NCI-H524 (cell line): ENCODE measurements at places on chromosomes 16 and 17.

- DNase-seq: no peak
Observed at GRCh38 chr17:12765548-12765947, 23.8 kb upstream of the ARHGAP44 start.

DNA sequence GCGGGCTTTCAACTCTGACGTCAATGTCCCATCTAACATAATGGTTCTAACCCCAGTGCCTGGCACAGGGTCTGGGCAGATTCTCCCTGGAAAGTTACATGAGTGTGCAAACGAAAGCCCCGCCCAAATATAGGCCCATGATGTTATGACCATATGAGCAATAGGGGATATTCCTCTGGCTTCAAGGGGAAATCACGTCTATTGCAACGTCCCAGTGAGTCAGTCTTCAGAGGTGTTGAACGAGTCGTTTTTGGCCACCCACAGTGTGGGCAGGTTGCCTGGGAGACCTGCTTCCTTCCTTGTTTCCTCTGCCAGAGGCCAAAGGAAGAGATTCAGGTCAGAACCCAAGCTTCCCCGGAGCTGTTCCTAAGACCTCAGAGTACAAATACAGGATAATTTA, 30.3 kb downstream of the PIK3R5 start:
- DNase-seq: no peak

DNA sequence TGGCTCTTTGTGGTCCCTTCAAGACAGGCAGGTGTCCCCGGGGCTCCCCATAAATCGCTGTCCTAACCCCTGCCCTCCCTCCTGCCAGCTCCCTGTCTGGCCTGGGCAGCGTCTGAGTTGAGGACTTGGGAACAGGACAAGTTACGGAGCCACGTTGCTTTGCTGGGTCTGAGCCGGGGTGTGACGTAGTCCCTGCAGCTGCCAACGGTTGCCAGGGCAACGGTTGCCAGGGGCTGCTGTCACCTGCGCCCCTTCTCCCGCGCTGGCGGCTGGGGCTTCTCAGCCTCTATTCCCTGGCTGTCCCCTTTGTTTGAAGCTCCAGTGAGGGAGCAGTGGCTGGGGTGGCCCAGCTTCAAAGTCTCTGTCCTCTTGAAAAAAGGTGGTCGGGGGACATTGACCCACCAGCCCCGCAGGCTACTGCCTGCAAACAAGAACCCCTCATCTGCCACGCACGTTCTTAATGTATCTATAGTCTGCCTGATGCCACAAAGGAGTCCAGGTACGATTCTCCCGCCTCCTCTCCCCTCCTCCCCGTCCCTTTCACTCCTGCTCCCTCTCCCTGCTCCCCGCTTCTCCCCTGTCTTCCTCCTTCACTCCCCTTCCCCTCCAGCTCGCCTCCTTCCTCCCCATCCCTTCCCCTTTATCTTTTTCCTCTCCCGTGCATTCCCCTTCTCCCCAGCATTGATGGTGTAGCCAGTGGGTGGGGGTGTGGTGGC, 10.9 kb downstream of the ADGRG1 start:
- peak; percentile 92 for DNase-seq

DNA sequence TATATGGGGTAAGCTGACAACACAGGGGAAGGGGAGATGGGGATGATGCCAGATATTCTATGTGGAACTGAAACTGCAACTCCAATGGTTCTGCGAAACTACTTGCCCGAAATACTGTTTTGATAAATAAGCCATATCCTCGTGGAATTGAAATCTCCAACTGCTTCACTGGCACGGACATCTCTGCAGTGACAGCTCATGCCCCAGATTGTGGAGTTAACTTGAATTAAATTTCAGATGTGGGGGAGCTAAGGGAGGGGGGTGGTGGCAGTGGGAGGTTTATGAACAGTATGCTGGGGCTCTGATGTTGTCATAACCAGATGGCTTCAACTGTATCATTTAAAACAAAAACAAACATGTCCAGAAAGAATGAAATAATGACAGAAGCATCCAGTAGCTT, 21.8 kb downstream of the NXPH3 start:
- DNase-seq: no peak

GRCh38 chr17:9226794-9227135, 205.5 kb downstream of the NTN1 start:
- DNase-seq: no peak

- no peak for DNase-seq
Observed at GRCh38 chr17:41792845-41793783, 6.6 kb upstream of the JUP start.

- no peak for DNase-seq
Observed at GRCh38 chr17:35684055-35684802, 47.2 kb upstream of the RASL10B start.

GRCh38 chr17:77003699-77004098, 135.5 kb downstream of the MGAT5B start:
- no peak for DNase-seq

- DNase-seq: no peak
Observed at GRCh38 chr17:76049239-76049638, 22.1 kb upstream of the EVPL start.

DNA sequence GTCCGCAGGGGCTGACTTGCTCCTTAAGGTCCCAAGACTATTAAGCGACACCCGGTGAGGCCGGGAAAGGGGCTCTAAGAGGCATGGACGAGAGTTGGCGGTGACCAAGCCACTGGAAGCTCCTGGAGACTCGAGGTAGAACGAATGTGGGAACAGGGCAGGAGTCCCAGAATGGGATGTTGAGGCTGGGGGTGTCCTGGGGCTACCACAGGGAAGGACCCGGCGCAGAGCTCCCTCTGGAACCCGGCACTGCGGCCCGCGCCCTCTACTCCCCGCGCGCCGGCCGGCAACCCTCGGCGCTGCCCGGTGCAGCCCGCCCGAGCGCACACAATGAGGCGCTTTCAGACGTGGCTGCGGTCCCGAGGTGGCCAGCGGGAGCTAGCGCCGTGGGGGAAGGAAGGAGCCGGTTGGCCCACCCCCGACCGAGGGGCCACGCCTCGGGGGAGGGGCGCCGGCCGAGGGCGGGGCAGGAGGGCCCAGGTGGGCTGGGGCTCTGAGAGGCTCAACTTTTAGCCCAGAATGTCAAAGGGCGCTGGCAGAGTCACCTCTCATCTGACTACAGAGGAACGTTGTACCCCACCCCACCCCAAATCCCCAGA, at the start of gene CHST6:
TSS of gene CHST6 (minus strand) at position 366 of the 599 bp plus-strand sequence. CDS start 15,613 bp downstream, outside the sequence.
- no peak for DNase-seq

- peak; percentile 19 for DNase-seq
Observed at GRCh38 chr16:87878704-87879103, 9.4 kb upstream of the SLC7A5 start.

- DNase-seq: no peak
Observed at GRCh38 chr17:71846561-71847110, 274.2 kb upstream of the SOX9 start.

DNA sequence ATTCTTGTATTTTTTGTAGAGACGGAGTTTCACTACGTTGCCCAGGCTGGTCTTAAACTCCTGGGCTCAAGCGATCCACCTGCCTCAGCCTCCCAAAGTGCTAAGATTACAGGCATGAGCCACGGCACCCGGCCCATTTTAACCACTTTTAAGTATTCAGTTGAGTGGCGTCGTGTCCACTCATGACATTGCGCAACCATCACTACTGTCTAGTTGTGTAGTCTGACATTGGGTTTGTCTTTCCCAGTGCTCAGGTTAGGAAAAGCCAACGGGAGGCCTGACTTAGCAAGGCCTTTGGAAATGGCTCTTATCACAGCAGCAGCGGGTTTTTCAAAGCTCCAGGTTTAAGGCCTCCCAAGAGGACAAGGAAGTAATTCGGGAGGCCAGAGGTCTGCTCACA, 58.7 kb downstream of the LITAF start:
- no peak for DNase-seq

DNA sequence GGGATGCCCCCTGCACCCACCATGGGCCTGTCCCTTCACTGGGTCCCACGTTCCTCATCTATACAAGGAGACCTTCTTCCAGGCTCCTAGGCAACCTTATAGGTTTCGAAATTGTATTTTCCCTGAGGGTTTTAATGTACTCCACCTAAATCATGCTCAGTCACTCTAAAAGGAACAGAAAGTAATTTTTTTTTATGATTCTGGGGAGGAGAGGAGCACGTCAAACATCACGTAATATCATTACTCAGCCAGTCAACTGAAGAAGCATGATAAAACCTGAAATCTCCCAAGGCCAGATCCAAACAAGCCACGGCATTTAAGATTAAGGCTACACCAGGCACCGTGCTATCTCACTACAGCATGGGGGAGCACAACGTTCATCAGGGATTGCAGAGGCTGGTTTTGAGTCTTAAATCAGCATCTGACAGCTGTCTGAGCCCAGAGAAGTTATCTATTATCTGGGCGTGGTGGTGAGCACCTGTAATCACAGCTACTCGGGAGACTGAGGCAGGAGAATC, 3.9 kb upstream of the TMEM114 start:
- DNase-seq: no peak

- no peak for DNase-seq
Observed at GRCh38 chr17:704111-704864, 10.4 kb downstream of the VPS53 start.

DNA sequence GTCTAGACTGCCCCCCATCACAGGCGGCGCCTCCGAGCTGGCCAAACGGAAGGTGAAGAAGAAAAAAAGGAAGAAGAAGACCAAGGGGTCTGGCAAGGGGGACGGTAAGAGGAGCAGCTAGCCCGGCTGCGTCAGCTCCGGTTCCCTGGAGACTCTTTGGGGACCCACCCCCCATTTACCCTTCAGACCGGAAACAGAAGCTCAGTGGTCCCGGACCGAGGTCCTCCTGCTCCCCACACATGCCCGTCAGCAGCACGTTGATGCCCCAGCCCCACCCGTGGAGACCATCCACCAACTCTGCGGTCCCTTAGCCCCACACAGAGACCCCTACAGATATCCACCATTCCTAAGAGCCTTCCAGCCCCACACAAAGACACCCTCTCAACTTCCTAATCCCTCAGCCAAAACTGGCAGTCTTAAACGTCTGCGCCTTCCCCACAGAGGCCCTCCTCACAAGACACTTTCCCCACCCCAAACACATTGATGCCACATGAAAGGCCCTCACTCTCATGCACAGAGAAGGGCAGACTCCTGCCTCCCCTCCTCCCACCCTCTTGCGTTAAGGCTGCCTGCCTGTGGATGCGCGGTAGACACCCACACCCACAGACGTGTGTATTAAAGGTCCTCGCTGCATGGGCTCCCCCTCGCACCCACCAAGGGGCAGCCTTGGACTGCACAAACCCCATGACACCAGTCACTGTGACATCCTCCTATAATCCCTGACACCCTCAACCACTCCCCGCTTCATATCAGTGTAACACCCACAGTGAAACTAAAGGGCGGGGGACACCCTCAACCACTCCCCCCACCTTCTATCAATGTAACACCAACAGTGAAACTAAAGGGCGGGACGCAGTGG, 58.2 kb upstream of the RPH3AL start:
- DNase-seq: peak; percentile 38

- DNase-seq: no peak
Observed at GRCh38 chr16:59864981-59865666, 1131.0 kb upstream of the GOT2 start.

DNA sequence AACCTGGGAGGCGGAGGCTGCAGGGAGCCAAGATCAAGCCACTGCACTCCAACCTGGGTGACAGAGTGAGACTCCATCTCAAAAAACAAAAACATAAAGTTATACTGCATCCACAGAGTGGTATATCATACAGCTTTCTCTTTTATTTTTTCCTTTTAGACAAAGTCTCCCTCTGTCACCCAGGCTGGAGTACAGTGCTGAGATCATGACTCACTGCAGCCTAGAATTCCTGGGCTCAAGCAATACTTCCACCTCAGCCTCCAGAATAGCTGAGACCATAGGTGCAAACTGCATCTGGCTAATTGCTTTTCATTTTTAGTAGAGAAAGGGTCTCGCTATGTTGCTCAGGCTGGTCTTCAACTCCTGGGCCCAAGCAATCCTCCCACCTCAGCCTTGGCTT, 10.0 kb upstream of the COPRS start:
- DNase-seq: no peak
